ENCODE measurements at places on chromosomes 3 and 15.
A peak's percentile ranks its signal among the peaks of the same experiment; 100 is the strongest.

DNA sequence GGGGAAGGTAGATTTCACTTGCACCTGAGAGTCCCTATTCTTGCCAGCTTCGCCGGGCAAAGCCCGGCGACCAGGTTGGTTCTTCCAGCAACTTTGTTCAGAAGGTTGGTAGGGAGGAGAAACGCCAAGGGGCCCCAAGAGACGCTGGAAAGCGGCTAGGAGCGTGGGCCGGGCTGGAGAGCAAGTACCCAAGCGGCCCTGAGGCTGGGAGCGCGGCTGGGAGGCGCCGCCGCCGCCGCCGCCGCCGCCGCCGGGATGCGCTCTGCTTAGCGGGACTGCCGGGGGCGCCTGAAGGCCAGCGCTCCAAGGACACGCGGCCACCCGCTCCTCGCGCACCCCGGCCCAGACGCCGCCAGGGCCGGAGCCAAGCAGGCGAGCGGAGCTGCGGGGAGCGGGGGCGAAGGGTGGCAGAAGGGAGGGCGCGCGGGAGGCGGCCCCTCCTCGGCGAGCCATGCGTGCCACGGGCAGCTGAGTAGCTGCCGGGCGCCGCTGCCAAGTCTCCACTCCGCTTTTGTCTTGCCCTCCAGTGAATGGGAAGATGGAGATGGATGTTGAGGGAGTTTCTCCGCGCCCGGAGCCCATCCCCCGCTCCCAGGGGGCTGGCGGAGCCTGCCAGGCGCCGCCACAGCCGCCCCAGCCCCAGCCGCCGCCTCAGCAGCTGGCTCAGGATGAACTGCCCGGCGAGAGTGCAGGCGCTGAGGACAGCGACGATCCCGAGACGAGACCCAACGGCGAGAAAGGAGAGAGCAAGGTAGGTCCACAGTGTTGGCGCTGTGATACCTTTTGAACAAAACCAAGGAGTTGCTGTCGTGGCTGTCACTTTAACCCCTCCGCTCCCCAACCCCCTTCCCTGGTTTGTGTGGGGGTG, 227.4 kb upstream of the AZI2 start:
- peak; percentile 18 for DNase-seq

GRCh38 chr15:81357180-81357686, 16.8 kb downstream of the TMC3 start:
- DNase-seq = no peak

- no peak for DNase-seq
These were observed 69.0 kb downstream of the RBM6 start for GRCh38 chr3:50008931-50009330.

GRCh38 chr3:58217209-58217811, 6.5 kb upstream of the DNASE1L3 start:
- DNase-seq = peak; percentile 6

DNA sequence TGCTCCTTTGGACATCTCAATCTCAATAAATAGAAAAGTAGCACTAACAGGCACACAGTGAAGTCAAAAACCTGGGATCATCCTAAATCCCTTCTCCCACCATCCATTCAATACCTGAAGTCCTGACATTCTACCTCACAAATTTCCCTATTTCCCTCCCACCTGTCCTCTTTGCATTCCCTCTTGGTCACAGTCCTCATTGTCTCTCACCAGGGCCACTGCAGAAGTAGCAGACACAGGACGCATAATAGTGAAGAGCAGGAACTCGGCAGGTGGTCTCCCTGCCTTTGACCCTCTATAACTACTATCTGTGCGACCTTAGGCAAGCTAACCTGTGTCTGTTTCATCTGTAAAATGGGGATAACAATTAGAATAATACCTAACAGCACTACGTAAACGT, 2.3 kb downstream of the THOC7 start:
- DNase-seq = no peak

DNA sequence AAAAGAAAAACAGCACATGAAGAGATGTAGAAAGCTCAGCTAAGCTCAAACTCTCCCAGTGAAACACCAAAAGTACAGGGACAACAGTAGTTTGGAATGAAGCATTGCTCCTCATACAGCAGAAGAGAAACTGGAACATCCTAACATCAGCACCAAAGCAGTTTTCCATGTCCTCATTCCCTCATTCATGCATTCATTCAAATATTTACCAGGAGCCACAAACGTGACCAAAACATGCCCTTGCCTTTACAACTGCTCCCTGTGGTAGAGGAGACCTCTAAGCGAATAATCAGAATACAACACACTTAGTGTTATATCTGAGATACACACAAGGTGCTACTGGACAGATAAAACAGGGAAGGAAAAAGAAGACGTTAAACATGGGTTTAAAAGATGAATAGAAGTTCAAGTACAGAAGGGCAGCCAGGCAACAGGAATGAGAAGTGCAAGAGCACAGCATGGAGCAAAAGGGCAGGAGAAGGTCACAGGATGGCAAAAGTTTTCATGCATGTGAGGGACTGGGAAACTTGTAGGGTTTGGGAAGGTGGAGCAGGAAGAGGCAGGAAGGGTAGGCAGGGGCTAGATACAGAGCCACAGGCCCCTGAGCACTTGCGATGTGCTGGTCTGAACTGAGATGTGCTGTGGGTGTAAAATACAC, 58.5 kb upstream of the LMCD1 start:
- no peak for DNase-seq
